ENCODE measurements at places on chromosomes 11 and 22.

GRCh38 chr11:94201004-94201465, 72.4 kb downstream of the PANX1 start:
- DNase-seq = no peak

- no peak for DNase-seq
These were observed 103.4 kb upstream of the FGF3 start for GRCh38 chr11:69922596-69923111.

DNA sequence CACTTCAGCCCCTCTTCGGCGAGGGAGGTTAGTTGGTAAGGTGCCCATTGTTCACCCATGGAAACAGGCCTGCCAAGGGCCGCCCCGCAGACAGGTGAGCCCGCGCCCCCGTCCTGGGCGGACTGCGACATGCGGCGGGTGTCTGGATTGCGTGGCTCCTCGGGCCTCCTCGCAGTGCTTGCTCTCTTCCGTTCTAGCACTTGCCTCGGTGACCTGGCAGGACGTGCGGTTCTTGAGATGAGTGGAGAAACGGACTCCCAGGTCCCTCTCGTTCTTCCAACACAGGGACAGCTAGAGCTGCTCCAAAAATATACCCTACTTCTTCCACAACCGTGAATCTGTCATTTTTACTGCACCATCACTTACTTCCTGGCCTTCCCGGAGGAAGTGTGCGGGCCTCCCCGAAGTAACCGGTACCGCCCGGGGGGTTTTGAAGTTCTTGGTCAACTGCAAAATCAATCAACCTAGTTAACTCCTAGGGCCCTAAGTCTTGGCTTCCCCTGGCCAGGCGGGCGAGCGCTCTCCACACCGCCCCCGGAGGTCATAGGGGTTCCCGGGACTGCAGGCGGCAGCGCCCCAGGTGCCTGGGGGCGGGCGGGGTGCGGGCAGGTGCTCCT, 745 bp upstream of the ZBTB44 start:
- no peak for DNase-seq

- DNase-seq = no peak
These were observed 15.6 kb downstream of the PCF11 start for GRCh38 chr11:83172551-83172950.

DNA sequence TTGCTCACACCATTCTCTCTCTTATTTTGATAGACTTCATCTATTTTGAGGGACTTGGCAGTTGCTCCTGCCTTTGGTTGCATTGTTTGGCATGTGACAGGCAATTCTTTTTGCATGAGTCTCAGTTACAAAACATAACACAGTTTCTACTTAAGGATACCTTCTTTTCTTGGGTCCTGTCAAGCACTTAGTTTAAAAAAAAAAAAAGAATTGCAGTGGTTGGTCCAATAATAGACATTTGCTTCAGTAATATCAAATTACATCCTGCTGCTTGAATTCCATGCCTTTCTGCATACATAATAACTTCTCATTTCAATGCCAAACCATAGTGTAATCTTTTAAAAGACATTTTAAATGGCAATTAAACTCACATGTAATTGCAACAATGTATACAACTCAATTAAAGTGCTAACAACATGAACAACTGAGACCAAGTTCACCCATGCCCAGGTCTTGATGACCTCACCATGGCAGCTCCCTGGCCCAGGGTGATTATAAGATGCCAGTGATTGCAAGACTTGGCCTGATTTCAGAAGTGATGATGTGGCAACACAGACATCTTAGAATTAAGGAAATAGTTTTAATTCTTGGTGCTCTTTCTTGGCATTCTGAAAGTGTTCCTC, 32.2 kb upstream of the PLET1 start:
- DNase-seq = no peak

GRCh38 chr11:1483445-1483961, 3.1 kb downstream of the MOB2 start:
- DNase-seq = no peak

DNA sequence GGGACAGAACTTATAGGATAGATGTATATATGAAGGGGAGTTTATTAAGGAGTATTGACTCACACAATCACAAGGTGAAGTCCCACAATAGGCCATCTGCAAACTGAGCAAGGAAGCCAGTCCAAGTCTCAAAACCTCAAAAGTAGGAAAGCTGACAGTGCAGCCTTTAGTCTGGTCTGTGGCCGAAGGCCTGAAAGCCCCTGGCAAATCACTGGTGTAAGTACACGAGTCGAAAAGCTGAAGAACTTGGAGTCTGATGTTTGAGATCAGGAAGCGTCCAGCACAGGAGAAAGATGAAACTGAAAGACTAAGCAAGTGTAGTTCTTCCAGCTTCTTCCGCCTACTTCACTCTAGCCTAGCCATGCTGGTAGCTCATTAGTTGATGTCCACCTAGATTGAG, 799.6 kb upstream of the ARHGAP42 start:
- no peak for DNase-seq

- no peak for DNase-seq
These were observed 226.5 kb upstream of the ZBED5 start for GRCh38 chr11:11084337-11084736.

DNA sequence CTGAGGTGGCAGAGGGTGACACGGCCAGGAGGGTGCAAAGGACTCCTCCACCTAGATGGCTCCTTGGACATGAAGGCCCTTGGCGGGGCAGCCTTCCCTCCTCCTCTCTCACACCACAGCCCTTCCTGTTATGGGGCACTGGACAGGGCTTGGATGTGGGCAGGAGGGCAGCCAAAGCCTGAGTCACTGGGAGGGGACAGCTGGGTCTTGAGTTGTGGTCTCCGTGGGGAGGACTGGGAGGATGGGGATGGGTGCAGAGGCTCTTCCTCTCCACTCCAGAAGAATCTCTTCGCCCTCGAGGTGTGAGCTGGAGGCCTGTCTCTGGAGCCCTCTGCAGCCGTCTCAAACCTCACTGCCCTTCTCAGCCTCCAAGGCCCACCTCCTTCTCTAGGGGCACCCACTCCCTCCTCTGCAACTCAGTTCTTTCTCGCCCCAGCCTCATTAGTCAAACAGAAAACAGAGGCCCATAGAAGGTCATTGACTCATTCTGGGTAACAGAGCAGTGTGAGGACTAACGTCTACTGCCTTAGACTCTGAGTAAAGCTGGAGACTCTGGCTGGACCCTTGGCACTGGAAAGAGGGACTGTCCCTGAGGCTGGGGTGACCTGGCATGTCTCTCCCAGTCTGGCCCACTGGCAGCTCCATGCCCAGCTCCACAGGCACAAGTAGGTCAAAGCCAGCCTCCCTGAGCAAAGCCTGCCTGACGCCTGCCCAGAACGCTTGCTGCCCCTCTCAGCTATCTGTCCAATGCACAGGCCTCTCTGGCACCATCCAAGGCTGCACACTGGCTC, 47.5 kb upstream of the CDON start:
- no peak for DNase-seq

DNA sequence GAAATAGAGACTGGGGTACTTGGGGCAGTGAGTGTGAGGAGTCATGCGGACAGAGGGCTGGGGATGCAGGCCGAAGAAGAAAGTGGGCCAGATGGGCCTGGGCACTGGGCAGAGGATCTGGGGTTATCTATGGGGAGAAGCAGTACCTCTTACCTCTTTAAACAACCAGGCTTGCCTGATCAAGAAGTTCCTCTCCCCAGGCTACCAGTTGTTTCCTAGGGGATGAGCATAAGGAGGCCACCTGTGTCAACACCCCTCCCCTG, 98.4 kb upstream of the PITPNB start:
- no peak for DNase-seq

DNA sequence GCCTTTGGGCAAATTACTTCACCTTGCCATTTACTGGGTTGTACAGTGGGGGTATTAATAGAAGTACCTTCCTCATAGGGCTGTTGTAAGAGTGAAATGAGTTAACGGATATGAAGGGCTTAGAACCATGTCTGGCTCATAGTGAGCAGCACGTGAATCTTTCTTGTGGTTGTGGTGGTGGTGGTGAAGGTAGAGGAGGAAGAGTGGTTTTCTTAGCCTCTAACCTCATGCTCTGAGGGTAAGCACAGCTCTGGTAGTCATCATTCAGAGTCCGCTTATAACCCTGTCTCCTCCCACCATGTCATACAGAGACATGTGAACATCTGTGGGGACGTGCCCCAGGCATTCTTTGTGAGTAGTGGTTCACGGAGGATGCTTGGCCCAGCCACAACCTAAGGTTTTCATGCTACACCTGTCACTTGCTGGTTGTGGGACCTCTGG, 43.6 kb downstream of the TEAD1 start:
- no peak for DNase-seq

- DNase-seq = no peak
These were observed 31.6 kb upstream of the SHANK2 start for GRCh38 chr11:71283971-71284441.

All from substantia nigra (tissue), 51 donors.